Astrocyte (in vitro differentiated cells and primary cell): ENCODE measurements at places on chromosomes 1 and 21.

DNA sequence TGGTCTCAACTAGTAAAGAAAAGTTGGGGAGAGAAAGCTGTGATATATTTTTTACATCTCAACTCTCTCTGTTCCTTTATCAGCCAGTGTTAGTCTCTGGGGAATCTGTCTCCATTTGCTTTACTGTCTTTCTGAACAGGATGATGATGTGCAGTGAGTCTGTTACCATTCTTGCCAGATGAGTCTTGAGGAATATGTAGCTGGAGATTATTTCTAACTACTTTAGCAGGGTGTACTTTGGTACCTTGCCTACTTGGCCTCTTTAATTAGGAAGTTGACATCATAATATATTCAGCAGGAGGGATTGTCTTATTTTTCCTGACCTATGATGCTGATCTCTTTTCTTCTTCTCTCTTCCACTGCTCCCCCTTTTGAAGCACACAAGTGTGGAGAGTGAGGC is 15.7 kb upstream of the HAX1 start:
- no peak for DNase-seq

GRCh38 chr1:155228096-155228427 is 19.6 kb downstream of the MTX1 start:
- DNase-seq: no peak

GRCh38 chr1:48692235-48692634 is 84.5 kb downstream of the BEND5 start:
- no peak for DNase-seq

DNA sequence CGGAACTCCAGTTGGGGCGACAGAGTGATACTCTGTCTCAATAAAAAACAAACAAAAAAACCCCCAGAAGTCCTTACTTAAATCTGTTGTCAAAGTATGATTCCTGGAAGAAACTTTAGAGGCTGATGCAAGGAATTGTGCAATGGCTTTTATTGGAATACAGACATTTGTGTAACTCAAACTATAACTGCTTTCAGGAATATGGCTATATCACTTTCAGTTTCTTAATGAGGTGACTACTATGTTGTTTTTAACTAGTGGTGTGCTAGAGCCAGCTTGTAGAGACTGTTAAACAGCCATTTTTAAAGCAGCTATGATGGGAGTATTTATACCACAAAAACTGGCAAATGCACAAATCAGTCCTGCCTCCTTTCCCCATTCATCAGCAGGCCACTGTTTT is 22.7 kb upstream of the DNAJC28 start:
- DNase-seq: no peak

- DNase-seq: no peak
Observed at GRCh38 chr1:91757763-91758460, 128.0 kb downstream of the TGFBR3 start.

GRCh38 chr1:12275370-12275769 is 45.5 kb downstream of the VPS13D start:
- no peak for DNase-seq

- no peak for DNase-seq
Observed at GRCh38 chr21:43809346-43809799, 20.0 kb downstream of the RRP1 start.

- no peak for DNase-seq
Observed at GRCh38 chr1:228363686-228364067, 43.0 kb downstream of the TRIM11 start.

- DNase-seq: peak; percentile 13
Observed at GRCh38 chr1:46549697-46550681, 1.5 kb downstream of the KNCN start.

DNA sequence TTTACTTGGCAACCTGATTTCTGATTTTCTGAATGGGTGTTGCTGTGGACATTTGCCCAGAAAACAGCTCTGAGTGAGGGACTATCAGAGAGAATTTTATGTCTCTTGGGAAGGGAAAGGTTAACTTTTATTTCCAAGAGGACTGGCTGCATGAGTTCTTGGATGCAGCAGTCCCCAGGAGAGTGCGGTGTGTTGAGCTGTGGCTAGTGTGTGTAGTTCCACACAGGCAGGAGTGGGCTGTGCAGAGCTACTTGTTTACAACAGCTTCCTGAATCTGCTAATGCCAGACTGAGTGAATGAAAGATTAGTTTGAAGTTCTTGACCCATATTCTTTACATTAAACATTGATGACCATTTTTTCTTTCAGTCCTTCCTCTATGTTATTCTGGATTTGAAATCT is 41.0 kb upstream of the APOBEC4 start:
- no peak for DNase-seq

GRCh38 chr1:27011058-27011764 is 1.4 kb downstream of the TENT5B start:
- DNase-seq: peak; percentile 83

DNA sequence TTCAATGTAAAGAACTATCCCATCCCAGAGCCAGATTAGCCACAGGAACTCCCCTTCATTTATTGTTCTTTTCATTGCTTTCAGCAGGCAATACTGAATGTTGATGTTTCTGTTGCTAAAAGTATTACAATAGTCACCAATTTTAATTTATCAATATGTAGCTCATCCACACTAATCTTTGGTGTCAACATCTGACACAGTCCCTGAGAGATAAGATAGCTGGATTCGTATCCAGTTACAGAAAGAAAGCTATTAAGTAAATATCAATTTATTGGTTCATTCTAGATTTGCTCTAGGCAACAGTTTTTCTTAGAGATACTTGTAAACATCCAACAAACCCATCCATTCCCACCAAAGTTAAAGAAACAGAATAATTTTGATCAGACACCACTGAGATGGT is 4.7 kb downstream of the ADSS2 start:
- DNase-seq: no peak

DNA sequence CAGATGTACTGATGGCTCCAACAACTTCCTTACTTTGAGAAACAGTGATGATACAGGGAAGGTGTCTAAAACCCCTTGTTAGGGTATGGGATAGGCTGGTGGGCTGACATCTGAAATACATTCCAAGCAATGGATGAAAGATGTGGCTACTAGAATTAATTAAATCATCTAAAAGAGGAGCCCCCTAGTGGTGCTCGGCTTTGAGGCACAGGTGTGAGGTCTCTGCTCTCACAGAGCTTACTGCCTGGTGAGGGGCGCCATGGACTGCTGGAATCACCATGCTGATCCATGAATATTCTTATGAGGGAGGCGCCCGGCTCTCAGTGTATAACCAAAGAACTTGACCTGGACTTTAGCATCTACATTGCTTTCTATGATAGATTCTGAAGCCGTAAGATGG is 48.5 kb downstream of the GNG4 start:
- no peak for DNase-seq

DNA sequence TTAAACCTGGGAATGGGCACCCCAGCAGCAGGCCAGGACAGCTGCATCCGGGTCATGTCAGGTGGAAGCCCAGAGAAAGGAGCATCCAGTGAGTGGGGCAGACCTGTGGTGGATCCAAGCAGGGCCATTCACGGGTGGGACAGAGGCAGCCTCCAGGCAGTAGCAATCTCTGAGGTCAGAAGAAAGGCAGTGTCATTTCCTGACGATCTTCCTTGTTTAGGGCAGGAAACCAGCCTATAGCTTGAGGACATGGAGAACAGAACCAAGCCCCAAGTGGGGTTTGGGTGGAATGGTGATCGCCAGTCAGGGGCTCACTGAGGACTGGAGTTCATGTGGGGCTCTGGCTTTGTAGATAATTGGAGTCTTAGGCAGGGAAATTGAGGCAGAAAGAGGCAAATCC is 209.4 kb downstream of the HIVEP3 start:
- DNase-seq: no peak

DNA sequence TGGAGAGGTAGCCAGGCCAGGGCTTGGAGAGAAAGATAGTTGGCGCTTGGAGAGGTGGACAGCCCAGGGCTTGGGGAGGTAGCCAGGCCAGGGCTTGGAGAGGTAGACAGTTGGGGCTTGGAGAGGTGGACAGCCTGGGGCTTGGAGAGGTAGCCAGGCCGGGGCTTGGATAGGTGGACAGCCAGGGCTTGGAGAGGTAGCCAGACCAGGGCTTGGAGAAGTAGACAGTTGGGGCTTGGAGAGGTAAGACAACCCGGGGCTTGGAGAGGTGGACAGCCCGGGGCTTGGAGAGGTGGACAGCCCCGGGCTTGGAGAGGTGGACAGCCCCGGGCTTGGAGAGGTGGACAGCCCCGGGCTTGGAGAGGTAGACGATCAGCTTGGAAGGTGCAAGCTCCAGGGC is 7.7 kb downstream of the LSS start:
- DNase-seq: no peak

DNA sequence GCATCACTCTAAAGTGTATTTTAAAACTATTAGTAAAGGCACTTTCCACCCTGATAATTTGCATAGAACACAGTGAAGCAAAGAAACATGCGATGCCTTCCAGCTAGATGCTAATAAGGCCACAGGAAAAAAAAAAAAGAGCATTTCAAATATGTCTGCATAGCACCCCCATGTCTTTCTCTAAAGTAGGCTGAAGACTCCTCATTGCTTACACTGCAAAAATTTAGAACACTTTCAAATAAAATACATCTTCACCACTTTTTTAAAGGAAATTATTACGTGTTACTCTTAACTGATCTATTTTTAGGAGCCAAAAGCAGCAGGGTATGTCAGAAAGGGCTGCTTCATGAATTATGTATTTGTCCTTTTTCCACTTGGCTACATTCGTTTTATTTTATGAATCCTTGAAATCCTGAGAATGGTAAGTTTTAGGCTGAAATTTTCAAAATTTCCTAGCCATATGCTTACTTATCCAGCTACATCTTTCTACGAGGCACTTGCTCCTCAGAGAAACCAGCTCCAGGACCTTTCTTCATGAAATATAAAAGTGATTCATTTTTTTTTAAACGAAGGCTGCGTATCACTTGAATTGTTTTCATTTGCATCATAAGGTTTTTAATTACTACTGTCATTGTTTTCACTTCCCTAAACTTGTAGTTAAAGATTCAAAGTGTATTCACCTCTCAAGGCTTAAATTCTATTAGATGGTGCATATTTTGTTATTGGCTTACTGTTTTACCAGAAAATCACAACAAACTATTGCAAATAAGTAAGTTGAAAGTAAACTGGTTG is 513.0 kb downstream of the PTPRC start:
- DNase-seq: no peak

DNA sequence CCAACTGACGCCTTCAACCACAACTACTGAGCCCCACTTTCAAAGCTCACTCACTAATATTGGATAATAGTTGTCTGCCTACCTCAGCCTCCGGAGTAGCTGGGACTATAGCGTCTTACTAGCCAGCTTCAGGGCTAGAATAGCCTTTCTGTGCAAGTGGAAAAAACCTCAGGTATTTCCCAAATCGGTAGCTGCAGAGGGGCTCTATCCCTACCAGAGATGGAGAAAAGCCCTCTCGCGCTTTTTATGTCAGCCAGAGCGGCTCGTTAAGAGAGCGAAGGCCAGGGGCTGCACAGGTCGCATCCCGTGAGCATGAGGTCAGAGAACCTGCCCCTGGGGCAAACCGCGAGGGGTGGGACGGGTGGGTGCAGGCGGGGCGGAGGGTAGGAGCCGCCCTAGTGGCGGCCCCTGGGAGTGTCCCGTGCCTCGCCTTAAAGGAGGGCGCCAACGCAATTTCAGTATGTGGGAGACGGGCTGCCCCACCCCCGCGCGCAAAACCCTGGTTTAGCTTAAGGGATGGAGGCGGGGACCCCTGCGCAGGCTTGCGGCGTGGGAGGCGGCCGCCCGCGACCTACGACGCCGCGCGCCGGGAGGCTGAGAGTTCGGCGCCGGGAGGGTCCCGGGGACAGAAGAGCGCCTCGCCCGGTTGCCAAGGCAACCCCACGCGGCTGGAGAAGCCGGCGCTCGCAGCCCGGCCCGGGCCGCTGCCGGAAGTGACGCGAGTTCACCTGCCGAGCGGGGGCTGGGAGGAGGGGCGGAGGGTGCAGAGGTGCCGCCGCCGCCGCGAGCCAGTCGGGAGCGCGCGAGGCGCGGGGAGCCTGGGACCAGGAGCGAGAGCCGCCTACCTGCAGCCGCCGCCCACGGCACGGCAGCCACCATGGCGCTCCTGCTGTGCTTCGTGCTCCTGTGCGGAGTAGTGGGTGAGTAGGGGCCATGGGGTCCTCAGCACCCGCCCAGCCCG is at the start of gene CXADR:
Gene CXADR, plus strand, starts transcription at position 791 of the 961 bp plus-strand sequence. Its CDS starts 87 bp downstream, at position 878.
- peak; percentile 7 for DNase-seq

DNA sequence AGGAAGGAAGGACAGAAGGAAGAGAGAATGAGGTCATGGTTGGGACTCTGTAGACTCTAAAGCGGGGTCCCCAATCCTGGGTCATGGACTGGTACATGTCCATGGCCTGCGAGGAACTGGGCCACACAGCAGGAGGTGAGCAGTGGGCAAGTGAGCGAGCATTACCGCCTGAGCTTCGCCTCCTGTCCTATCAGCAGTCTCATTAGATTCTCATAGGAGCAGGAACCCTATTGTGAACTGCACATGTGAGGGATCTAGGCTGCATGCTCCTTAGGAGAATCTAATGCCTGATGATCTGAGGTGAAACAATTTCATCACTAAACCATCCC is 128.9 kb downstream of the TRABD2B start:
- no peak for DNase-seq

DNA sequence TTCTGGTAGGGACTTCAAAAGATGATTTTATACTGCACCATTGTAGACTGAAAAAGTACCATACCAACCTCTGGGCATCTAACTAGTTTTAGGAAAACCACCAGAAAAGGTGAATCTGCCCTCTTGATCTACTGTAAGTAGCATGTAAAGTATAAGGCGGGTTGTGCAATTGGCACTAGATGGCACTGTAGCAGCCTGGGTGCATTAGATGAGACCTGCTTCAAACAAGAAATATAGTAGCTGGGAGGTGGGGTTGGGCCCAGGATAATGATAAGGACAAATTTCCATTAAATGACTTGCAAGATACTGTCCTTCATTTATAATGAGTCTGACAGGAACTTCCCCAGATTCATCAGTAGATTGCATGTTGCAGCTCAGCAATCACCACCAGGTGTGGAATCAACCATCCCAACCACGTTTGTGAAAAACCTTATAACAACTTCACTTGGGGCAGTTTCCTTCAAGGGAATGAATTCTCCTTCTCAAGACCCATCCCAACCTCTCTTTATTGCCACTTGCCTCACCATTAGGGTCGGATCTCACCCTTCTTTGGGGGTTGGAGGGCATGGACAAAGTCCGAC is 37.3 kb upstream of the IL10 start:
- DNase-seq: no peak

GRCh38 chr1:177145106-177146070 is 19.1 kb downstream of the ASTN1 start:
- DNase-seq: no peak

GRCh38 chr1:97144527-97144926 is 422.9 kb downstream of the PTBP2 start:
- DNase-seq: peak; percentile 86

GRCh38 chr1:116760996-116761665 is 6.9 kb downstream of the CD2 start:
- DNase-seq: no peak

- peak; percentile 18 for DNase-seq
Observed at GRCh38 chr21:21688889-21689288, 690.7 kb downstream of the NCAM2 start.

- no peak for DNase-seq
Observed at GRCh38 chr1:153392822-153393221, 1.9 kb upstream of the S100A8 start.

GRCh38 chr1:2497891-2498290 is 21.8 kb downstream of the PLCH2 start:
- no peak for DNase-seq
